Stimulated activated CD4-positive, alpha-beta T cell treated with anti-CD3 and anti-CD28 coated beads, Interleukin-1b, Interleukin-23, amount 100 ng/mL, for 4 hours (primary cell): ENCODE measurements at places on chromosomes 16 and 17.

GRCh38 chr17:77824780-77825280 lies 133.7 kb upstream of the TNRC6C start:
- DNase-seq: no peak

GRCh38 chr17:50332196-50332595 lies 13.7 kb upstream of the XYLT2 start:
- no peak for DNase-seq

GRCh38 chr16:53664724-53665345 lies 38.8 kb downstream of the RPGRIP1L start:
- no peak for DNase-seq

DNA sequence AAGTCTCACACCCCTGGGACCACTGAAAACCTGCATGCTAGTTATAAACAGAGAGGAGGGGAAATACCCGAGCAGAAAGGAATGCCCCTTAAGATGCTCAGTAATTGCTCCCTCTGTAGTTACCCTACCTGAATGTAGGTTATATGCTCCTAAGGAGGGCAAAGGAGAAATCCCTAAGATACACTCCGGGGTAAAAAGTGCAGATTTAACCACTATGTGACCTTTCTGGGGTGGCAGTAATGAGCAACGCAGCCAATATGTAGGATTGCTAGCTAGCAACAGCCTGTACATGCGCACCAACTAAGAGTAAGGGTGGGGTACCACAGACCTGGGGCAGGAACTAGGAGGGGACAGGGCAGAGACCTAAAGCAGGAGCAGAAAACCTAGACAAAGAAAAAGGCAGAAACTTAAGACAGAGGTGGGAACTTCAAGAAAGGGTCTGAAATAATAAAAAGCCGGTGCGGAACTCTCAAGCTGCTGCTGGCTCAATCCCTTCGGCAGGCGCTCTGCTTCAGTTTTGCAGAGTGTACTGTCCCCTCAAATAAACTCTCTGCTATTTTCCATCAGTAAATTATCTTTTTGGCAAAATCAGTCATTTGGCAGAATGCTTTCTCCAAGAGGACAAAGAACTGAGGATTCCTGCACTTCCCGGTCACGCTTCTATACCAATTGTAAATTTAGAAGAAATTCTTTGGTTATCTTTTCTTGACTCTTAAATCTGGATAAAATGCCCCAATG lies 823.8 kb downstream of the CDH11 start:
- no peak for DNase-seq

- no peak for DNase-seq
Observed at GRCh38 chr16:50861970-50862411, 120.1 kb downstream of the CYLD start.

GRCh38 chr17:60941571-60941970 lies 263.9 kb downstream of the BCAS3 start:
- no peak for DNase-seq

DNA sequence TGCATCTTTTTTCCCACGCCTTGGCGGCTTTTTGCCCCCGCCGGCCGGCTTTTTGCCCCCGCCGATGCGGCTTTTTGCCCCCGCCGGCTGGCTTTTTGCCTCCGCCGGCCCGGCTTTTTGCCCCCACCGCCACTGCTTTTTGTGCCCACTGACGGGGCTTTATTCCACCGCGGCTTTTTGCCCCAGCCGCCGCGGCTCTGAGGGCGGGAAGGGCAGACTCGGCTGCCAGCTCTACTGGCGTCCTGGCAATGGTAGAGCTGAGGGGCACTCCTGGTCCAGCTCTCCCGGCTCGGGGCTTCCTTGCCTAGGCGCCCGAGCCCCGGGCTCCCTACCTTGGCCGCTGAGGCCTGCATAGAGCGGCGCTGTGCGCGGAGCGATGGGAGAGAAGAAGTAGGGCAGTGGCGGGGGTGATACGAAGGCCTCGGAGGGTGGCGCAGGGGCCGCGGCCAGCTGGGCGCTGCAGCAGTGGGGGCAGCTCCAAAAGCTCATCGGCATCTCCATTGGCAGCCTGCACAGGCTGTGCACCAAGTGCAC lies 591.4 kb downstream of the TP53TG3F start:
- DNase-seq: no peak

DNA sequence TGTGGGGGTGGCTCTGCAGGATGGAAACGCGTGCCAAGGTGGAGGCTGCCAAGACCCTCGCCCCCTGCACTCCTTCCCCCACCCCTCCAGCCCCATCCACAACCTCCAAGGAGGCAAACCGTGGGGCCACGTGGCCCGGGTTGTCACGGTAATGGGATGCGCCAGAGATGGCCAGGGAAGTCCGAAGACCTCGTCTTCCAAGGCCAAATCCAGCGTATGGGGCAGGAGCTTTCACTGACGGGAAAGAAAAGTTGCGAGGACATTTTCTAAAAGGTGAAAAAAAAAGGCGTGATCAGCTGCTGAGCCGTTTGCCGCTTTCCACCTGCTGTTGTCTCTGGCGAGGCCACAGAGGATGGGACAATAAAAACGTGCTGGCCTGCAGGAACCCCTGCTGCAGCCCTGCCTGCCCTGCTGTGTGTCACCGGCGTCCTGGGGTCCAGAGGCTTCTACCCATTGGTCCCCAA lies 28.3 kb upstream of the GSE1 start:
- DNase-seq: no peak
